ENCODE measurements at places on chromosomes 12 and 14. TPM values are rescaled to one million over a fixed set of nuclear protein-coding genes. Genes with fewer than 3 reads are reported as not detected.

DNA sequence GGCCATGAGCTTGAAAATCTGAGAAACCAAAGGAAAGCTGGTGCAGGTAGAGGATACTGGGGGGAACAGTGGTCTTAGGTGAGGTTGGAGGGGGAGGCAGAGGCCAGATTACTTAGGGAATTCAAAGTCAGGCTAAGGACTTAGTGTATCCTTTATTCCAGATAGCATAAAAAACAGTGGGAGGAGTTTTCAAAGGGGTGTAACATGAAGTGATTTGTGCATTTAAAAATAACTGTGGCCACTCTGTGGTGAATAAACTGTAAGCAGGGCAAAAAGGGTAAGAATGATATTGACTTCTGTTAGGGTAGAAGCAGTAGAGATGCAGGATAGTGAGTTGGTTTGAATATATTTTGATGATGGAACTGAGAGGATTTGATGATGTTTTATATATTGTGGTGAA, 313.2 kb downstream of the EMP1 start:
- no peak for DNase-seq

Gene BAZ2A
- 85.9 TPM for polyA plus RNA-seq

DNA sequence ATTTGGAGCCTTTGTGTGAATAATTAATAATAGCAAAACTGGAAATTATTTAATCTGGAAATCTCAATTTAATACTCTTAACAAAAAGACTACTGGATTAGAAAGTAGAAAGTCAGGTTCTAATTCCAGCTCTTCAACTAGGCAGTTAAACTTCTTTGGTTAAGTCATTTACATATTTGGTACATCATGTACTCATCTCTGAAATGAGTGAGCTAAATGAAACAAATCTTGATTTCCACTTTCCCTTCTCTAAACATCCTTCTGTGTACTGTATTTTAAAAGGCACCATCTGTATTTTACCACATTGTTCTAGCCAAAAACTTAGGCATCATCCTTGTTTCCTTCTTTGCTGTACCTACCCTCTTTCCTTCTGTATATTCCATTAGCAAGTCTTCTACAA, 26.9 kb downstream of the CRADD start:
- DNase-seq: no peak

Gene SERPINA12
- 0.25 TPM for polyA plus RNA-seq

Gene LYZ
- polyA plus RNA-seq: 21.6 TPM

DNA sequence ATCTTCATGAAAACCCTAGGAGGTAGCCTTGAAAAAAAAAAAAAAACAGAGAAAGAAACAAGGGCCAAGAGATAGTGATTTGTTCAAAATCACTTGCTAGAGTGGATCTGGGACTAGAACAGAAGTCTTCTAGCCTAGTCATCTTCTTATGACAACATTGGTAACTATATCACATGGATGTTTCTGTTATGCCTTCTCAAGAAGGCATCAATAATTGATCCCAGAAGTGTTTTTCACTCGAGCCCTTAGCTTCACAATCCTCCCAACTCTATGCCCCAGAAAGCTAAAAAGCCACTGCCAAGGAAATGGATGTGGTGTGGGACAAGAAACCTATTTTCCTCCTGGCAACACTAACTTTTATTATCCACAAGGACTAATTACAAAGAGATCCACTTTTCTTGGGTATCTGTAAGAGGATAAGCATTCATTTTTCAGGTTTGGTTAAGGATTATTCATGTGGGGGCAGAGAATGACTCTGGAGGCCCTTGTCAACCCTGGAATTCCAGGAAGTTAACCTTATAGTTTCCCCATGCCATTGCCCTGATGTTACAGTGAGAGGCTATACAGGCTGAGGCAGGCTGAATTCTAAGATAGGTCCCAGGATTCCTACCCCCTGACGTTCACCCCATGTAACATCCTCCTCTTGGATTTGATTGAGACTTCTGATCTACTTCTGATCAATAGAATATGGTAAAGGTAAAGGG, 67.7 kb upstream of the CPM start:
- no peak for DNase-seq

- DNase-seq: no peak
Observed at GRCh38 chr14:51962711-51963110, 26.6 kb upstream of the RTRAF start.

Data from right renal pelvis (tissue), 4 donors.